Heart right ventricle (tissue), 16 donors: ENCODE measurements at places on chromosomes 6 and 20. TPM values are rescaled to one million over a fixed set of nuclear protein-coding genes. Genes with fewer than 3 reads are reported as not detected.

Gene FKBP1A
- total RNA-seq, result 276 TPM

Gene SLC22A16
- not detected for total RNA-seq

GRCh38 chr6:16316741-16317251, 78.4 kb downstream of the GMPR start:
- no peak for DNase-seq

Gene PAK5
- total RNA-seq, result not detected

Gene KCNG1
- total RNA-seq, result 0.31 TPM

- DNase-seq, result no peak
These were observed 21.5 kb downstream of the OLIG3 start for GRCh38 chr6:137472641-137473137.

Gene PRR18
- total RNA-seq, result not detected

DNA sequence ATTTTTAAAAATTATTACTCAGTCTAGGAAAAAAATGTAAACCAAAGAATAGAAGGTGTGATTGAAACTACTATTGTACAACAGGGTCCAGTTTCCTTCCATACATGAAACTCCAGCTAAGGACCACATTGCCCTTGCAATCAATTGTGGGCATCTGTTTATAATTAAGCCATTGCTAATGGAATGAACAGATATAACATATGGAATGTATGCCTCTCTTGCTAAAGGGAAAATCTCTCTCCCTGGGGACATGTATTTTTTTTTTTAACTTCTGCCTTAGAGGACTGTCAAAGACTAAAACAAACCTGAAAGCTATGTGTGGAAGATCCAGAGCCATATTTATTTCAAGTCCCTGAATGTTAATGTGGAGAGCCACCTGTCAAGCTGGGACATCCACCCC, 336.8 kb upstream of the MANEA start:
- no peak for DNase-seq

GRCh38 chr20:59788811-59789397, 144.5 kb downstream of the SYCP2 start:
- DNase-seq, result no peak

Gene LHFPL5
- not detected for total RNA-seq

DNA sequence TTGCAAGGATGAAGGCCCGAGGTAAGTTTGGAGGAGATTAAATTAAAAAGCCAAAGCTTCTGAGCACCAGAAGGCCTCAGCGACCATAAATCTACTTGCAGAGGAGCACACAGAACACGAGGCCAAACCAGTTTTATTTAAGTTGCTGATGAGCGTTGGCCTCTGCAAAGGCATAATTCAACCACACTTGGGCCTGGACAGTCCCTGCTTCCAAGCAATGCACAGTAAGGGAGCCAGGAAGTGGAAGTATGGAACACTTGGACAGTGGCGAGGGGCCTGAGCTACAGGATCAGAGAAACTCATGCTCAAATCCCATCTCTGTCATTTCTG, 92.8 kb downstream of the PTPRT start:
- no peak for DNase-seq

Gene TBXT
- not detected for total RNA-seq

- no peak for DNase-seq
These were observed 180.4 kb downstream of the AIG1 start for GRCh38 chr6:143241111-143241510.

GRCh38 chr20:32555584-32555983, 29.5 kb downstream of the NOL4L start:
- no peak for DNase-seq

Gene FAM162B
- total RNA-seq, result 1.3 TPM

DNA sequence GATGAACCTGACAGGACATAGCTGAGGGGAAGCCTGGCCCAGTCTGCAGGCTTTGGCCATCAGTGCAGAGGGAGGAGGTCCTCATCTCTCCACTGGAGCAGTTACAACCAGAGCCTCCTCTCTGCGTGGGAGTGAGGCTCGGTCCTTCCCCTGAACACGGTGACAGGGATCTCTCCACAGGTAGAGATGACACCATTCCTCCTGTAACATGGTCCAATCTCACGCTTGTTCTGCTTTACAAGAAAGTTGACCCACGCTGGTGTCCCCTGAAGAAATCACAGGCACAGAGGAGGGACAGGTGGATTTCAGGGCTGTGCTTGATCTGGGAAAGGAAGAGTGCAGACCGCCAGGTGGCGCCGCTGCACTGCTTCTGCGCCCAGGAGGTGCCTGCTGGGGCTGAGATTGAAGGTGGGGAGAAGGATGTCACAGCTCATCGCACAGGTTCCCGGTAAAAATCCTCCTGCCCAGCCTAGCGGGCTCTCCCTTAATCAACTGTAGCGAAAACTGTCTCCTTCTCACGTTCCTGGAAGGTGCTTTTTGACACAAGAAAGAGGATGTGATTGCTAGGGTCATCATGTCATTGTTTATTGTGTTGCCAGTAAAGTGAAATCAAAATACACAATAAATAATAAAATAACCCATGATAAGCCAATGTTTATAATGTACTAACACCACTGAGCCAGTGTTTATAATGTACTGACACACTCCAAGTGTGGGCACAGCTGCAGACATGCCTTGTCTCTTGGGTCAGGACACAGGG, 20.4 kb downstream of the HLA-G start:
- peak; percentile 67 for DNase-seq

GRCh38 chr20:45318948-45319347, 10.8 kb upstream of the MATN4 start:
- DNase-seq, result no peak

GRCh38 chr6:3566812-3567211, 110.0 kb upstream of the SLC22A23 start:
- DNase-seq, result no peak

DNA sequence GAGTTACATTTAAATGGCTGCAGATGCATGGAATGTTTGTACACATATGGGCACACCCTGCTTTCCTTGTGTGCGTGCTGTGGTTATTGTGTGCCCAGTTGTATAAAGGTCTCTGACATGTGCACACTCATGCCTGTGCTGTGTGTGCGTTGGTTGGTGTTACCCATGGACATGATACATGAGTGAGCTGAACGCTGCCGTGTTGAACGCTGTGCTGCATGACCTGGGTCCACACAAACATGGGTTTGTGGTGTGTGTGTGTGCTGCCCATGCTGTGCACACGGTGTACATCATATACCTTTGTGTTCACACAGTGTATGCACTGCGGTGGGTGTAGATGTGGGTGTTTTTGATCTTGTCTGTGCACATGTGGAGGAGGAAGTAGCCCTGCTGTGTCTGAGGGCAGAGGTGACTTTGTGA, 54.4 kb downstream of the TOX2 start:
- no peak for DNase-seq

- DNase-seq, result no peak
These were observed 35.1 kb upstream of the RNF144B start for GRCh38 chr6:18352001-18352400.

Gene BRPF3
- total RNA-seq, result 19.6 TPM

Gene TSPO2
- total RNA-seq, result not detected
